ENCODE measurements at places on chromosomes 12 and 14.
A peak's percentile ranks its signal among the peaks of the same experiment; 100 is the strongest.

GRCh38 chr12:119659289-119659897 lies 8.5 kb upstream of the PRKAB1 start:
- peak; percentile 14 for DNase-seq

- DNase-seq = no peak
These were observed 9.5 kb upstream of the BDKRB1 start for GRCh38 chr14:96246539-96246847.

GRCh38 chr12:71321130-71321529 lies 118.5 kb upstream of the LGR5 start:
- DNase-seq = no peak

- DNase-seq = no peak
These were observed 21.0 kb downstream of the PAH start for GRCh38 chr12:102896067-102896466.

DNA sequence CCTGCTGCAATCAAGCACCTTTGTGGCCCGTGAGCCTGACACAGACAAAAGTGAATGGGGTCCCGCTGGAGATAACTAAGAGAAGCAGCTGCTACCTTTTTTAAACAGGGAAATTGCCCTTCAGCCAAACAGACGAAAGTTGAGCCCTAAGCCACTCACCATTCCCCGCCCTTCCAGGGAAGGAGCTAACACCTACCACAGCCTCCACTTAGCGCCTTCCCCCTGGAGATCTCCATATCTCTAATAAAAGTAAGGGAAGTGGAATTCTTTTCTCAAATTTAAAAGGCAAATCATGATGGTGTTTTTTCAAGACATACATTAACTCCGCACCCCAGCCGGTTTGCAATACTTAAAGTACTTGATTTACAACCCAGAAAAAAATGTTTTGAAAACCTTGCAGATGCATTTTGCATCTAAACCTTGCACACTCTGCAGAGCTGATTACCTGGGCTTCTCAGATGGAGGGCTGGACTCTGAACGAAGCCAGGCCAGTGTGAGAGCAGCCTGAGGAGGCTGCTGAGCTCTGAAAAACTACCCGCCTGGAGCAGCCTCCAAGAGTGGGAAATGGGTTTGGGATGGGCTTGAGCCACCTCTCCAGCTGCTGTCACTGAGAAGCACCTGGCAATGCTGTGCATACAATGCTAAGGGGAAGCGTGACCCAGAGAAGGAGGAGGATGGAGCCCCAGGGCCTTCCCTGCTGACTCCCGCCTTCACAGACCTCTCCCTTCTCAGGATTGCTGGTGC lies 10.0 kb downstream of the NUAK1 start:
- DNase-seq = no peak

DNA sequence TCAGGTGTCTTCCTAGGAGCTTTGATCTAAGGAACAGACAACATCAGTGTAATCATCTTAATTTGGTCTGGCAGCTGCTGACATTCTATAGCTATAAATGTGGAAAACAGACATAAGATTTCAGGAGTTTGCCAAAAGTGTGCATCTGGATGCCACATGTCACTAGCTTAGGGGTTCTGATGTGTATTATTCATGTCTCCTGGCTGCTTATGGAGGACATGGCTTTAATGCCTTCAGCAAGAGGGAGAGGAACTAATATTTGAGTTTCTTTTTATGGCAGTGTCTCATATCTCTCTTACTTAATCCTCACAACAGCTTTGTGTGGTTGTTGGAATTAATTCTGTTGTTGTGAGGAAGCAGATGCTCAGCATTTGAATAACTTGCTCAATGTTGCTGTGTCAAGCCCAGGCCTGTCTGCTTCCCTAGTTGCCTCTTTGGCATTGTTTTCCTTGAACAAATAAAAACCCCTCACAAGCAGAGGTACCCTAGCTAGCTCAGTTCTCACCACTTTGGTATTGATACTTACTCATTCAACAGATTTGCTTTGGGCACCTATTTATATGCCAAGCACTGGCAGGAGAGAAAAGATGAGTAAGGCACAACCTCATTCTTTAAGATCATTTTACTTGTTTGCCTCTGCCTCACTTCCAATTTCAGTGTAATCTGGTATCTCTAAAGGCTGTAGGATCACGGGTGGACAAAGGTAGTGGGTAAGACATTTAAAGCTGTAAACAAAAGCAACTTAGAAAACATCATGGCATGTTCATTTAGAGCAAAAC lies 39.8 kb upstream of the EID3 start:
- DNase-seq = no peak

- no peak for DNase-seq
These were observed 196.5 kb upstream of the PRMT8 start for GRCh38 chr12:3294481-3294911.

Measured in NCI-H774 (cell line).